ENCODE measurements at places on chromosomes 12 and 14.

DNA sequence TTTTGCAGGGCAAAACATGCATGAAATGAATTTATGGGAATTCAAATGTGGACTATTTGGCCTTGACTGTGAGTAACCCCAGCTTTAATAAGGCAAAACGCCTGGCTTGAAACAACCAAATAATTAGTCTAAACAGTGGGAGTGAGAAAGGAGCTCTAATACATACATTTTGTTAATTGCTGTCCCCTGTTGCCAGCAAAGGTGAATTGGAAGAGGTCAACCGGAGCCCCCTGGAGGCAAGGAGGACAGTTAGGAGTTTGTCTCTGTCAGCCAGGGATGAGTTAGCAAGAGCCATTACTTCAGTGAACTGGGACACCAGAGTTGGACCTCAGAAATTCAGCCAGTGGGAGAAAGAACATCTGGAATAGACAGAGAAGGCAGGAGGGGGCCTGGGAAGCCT lies 17.4 kb downstream of the KRT76 start:
- ATAC-seq, result no peak

GRCh38 chr14:51039252-51039651 lies 55.7 kb downstream of the TRIM9 start:
- peak; percentile 67 for ATAC-seq

GRCh38 chr12:2003676-2004112 lies 563 bp downstream of the DCP1B start:
- ATAC-seq, result peak; percentile 55

GRCh38 chr14:43595096-43595772 lies 911.8 kb downstream of the FSCB start:
- ATAC-seq, result no peak

DNA sequence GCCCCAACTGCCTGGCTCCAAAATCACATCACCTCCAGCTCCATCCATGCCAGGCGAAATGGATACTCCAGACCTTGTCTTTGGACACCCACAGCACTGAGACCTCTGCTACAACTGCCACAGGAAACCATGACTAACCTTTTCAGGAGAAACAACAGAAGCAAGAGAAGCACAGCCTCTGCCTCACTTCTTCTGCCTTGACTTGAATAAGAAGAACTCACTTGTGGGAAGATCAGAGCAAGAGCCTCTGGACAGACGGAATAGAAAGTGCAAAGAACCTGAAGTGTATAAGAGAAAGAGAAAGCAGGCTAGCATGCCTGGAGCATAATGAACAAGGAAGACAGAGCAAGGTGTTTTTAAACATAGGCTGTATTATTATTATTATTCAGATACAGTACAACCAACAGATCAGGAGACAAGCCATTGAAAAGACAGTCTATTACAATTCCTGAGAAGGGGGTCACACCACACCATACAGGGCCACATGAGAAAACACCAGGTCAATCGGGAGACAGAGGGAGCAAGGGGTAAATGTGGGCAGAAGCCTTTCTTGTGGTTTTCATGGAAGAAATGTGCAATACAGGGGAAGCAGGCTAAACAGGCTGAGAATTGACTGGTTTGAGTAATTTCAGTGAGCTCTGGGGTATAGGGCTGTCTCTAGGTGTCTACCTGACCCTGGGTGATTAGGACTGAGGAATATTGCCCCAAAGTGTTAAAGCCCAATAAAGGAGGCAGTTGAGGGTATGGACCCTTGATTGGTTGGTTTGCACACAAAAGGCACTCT lies 7.4 kb upstream of the OR10P1 start:
- ATAC-seq, result peak; percentile 13

GRCh38 chr12:32820376-32820931 lies 64.8 kb upstream of the YARS2 start:
- no peak for ATAC-seq

- peak; percentile 20 for ATAC-seq
Measured at GRCh38 chr12:116759783-116760621, 21.9 kb downstream of the RNFT2 start.
